ENCODE measurements at places on chromosomes 4 and X.

DNA sequence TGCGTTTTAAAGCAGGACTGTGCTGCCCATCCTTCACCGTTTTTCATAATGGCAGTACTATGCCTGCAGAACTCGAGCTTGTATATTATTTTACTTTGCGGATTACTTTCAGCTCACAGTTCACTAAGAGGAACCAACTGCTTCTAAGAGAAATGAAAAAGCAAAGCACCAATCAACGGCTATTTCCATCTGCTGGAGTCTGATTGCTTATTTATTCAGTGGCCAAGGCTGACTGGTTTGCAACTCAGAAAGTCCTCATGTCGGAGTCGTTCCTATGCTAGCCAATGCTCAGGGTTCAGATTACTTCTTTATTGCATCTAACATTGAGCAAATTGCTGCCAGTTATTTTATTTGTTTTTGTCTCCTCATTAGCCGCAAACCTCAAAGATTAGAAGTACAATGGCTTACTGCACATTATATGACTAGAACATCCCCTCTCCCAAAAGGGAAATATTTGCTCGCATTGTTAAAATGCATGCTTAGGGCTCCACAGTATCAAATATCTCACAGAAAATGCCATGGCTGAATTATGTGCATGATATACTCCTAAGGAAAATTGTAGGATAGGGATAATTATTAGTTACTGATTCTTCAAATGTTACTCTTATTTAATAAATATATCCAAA is 1628.2 kb upstream of the ADGRL3 start:
- DNase-seq: no peak

DNA sequence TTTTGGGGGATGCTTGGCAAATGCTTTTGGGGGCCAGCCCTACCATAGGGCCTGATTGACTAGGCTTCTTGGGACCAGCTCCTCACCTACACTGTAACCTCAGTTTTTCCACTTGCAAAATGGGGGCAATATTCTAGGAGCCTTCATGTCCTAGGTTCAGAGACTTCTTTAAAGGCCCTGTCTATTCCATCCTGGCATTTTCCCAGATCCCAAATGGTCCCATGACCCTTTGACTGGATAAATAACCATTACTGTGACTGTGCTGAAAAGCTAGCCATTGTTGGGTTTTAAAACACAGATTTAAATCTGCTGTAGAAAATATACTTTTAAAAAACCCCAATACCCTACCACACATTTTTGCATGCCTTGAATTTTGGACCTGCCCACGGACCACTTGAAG is 149.8 kb downstream of the EFNB1 start:
- no peak for DNase-seq

DNA sequence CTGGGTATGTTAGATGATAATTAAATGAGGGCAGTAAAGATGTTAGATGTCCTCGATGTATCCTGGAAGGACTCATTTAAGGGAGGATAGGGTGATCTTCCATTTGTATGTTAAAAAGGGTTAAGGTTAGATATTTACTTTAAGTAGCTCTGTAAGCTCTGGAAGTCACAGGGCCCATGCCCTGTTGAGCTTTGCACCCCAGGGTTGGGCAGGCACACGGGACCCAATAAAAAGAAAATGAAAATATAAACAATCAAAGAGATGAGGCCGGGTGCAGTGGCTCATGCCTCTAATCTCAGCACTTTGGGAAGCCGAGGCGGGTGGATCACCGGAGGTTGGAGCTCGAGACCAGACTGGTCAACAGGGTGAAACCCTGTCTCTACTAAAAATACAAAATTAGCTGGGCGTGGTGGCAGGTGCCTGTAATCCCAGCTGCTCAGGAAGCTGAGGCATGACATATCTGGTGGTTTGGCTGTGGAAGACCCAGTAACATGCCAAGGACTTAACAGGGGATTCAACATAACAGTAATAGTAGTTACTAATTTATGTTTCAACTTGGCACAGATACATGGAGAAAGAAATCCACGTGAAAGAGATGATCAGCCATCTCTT is 16.9 kb upstream of the PHEX start:
- no peak for DNase-seq

DNA sequence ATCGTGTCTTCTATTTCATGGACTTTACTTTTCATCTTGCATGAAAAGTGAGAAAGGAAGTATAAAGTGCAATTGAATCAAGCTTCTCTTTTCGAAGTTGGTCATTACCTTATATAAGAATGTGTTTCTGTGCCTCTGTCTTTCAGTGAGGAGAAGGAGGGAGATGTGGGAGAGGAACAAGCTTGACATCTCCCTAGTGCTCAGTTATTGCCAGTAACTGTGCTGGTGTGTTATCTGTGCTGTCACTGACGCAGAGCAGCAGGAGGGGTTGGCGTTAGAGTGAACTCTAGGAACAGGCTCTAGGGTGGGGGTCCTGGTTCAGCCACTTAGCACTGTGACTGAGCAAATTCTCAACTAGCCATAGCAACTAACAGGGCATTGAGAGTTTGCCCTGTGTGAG is 34.0 kb upstream of the TBC1D9 start:
- no peak for DNase-seq

- DNase-seq: peak; percentile 45
These were observed 73.3 kb downstream of the NCAPG start for GRCh38 chr4:17884063-17884462.

DNA sequence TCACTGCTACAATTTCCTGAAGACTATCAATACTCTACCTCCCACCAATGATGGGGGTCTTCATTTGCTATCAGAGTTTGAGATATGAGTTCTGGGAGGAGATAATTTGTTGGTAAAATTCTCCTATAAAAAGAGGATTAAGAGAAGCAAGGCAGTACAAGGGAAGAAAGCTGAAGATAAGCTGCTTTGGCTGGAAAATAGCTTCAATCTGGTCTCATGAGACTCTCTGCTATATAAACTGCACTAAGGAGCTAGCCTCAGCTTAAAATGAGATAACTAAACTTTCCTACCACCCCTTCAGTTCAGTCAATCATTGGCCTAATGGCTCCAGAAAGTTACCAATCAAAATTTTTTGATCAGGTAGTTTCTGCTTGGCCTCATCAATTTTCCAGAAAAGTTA is 2105.0 kb downstream of the ARAP2 start:
- DNase-seq: no peak

- peak; percentile 74 for DNase-seq
These were observed 128.5 kb downstream of the PRSS12 start for GRCh38 chr4:118224243-118224829.

- no peak for DNase-seq
These were observed 14.2 kb downstream of the C4orf33 start for GRCh38 chr4:129109965-129110824.

- DNase-seq: peak; percentile 36
These were observed 1114.9 kb downstream of the C4orf33 start for GRCh38 chr4:130210864-130211263.

DNA sequence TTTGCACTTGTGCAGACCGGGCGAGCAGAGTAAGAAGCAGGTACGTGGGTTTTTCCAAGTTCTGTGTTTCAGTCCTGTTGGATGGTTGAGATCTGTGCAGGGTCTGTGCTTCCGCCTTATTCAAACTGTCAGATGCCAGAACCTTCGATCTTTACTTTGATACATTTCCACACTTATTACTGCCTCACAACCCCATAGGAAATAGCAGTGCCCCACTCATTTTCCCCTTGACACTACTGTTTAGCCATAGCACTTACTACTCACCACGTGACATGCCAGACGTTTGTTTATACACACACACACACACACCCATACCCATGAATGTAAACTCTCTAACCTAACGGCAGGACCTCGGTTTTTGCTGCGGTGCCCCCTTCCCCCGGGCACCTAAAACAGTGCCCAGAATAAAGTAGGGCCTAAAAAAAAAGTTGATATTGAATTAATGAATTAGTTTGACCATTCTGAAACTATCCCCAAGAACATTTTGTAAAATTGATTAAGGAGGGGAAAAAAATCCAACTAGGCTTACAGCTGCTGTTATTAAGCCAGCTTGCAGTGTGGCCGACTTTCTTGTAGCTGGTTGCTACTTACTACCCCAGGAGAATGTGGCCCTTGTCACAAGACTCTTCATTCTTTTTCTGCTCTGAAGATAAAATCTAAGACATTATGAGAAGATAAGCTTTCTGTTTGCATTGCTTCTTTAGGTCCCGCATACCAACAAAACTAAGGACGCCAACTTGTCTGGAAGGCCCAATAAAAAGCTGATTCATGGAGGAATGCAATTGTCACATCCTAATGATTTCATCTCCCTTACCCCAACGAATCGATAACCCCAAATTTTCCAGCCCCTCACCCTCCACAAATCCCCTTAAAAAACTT is 704 bp upstream of the SEPSECS start:
- DNase-seq: peak; percentile 59

DNA sequence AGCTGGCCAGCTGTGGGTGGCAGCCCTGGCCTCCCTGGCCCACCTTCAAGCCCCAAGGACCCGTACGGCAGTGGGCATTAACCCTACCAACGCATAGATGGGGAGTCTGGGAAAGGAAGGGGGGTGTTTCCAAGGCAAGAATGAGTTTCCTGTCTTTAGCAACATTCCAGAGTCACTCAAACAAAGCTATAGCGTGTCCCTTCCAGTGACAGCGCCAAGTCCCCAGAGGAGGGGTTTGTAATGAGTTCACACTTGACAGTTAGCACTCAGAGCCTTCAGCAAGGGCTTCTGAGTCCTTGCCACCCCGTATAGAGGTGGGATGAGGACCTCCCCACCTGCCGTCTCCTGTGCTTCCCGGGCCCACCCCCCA is 1.8 kb downstream of the BGN start:
- DNase-seq: peak; percentile 47

GRCh38 chr4:168273838-168274237 is 44.7 kb downstream of the DDX60 start:
- DNase-seq: peak; percentile 6

DNA sequence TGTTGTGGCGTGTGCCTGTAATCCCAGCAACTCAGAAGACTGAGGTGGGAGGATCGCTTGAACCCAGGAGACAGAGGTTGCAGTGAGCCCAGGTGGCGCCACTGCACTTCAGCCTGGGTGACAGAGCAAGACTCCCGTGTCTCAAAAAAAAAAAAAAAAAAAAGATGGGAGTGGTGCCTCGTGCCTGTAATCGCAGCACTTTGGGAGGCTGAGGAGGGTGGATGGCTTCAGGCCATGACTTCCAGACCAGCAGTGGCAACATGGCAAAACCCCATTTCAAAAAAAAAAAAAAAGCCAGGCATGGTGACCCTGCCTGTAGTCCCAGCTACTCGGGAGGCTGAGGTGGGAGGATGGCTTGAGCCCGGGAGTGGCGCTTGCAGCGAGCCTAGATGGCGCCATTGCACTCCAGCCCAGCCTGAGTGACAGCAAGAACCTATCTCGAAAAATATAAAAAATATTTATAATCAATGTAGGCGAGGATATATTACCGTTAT is 27.0 kb downstream of the EIF2S3 start:
- peak; percentile 67 for DNase-seq
